ENCODE measurements at places on chromosomes 2 and 18.

- no peak for DNase-seq
These were observed 74.8 kb upstream of the ADAM23 start for GRCh38 chr2:206368484-206368883.

- DNase-seq = peak; percentile 75
These were observed 7.7 kb upstream of the YWHAQ start for GRCh38 chr2:9638532-9638931.

DNA sequence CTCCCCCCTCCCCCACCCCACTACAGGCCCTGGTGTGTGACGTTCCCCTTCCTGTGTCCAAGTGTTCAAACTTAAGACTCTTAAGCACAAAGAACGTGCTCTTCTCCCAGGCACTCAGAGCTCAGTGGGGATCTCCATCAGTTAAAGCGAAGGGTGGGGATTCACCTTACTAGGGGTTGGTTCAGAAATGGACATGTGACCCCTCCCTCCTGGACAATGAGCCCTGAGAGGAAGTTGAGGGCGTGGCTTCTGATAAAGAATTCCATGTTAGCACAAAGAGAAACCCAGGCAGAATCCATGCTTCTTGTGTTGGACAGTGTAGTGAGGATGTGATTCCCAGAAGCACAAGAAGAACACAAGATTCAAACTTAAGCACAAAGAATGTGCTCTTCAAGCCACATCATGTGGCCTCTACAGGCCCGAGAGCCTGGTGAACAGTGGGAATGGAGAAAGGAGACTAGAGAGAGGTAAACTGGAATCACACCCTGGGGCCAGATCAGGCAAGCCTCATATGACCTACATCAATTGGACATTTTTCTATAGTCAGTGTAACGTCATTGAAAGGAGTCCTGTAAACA lies 78.1 kb upstream of the TTC39C start:
- DNase-seq = no peak

- no peak for DNase-seq
These were observed 2.9 kb downstream of the HK2 start for GRCh38 chr2:74836675-74837401.

DNA sequence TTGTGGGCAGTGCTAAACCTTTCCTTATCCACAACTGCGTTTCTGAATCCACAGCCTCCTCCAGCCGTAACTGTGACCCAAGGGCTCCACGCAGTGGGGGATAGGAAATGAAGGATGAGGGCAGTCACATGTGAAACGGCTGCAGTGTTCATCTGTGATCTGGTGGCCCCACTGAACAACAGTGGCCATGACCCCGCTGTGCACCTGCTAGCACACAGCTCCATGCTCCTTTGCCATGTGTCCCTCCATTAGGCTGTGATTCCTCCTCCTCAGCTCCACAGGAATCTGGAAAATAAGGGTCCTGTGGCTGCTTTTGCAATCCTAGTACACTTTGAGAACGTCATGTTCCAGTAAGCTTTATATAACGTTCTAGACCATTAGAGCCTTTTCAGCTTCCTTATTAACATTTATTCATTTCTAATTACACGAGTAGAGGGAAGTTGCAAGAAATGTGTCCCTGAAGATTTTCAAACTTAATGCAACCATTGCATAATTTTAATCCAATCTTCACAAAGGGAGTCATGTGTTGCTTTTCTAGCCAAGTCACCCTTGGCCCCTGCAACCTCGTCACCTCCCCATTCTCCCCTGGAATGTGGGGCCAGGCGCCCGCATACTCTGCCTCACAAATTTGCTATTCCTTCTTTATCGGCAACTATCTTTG lies 7.1 kb upstream of the NAPG start:
- no peak for DNase-seq

DNA sequence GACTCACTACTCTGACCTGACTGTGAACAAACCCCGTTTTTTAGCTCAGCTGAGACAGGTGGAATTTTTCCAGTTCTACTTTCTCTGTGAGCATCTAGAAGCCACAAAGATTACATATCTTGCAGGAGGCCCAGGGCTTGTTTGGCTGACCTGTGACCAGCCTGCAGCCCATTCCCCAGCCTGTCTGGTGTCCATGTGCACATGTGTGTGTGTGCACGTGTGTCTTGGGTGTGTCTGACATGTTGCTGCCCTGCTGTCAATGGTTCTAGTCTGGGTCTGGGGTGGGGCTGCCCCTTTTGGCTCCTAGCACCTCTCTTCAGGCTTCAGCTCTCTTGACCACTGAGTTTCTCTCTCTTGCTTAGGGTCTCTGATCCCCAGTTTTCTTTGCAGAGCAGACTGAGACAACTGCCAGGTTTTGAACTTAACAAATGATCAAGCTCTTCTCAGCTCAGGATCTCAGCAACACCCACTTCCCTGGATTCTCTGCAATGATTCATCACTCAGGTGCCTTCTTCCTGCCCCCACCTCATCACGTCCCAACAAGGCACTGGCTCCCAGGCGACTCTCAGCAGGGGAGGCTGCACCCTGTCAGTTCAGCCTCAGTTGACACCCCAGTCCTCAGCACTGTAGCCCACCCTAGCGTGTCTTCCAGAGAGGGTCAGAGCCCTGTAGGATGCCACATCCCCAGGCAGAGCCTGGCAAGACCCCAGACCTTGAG lies 130.3 kb downstream of the CELF4 start:
- peak; percentile 20 for DNase-seq

- DNase-seq = peak; percentile 74
These were observed 50.7 kb downstream of the TRIP12 start for GRCh38 chr2:229870903-229871656.

- no peak for DNase-seq
These were observed 1244.7 kb upstream of the ZEB2 start for GRCh38 chr2:145764631-145765030.

- no peak for DNase-seq
These were observed 466.9 kb upstream of the HNRNPA3 start for GRCh38 chr2:176745543-176746200.

- no peak for DNase-seq
These were observed 36.1 kb downstream of the SLC40A1 start for GRCh38 chr2:189544318-189545042.

GRCh38 chr18:22848615-22849014 lies 84.5 kb upstream of the RBBP8 start:
- peak; percentile 87 for DNase-seq

Measured in epithelial cell of esophagus (primary cell).